ENCODE measurements at places on chromosomes 4 and X. TPM values are rescaled to one million over a fixed set of nuclear protein-coding genes. Genes with fewer than 3 reads are reported as not detected.

Gene GPRASP3
- 3.7 TPM for total RNA-seq

Gene GAB3
- total RNA-seq: 0.55 TPM

Gene SORCS2
- 5.1 TPM for total RNA-seq

Gene ZNF185
- total RNA-seq: 6.7 TPM

Gene FHIP1A
- 0.17 TPM for total RNA-seq

Gene RIBC1
- 0.94 TPM for total RNA-seq

Gene SHROOM3
- 6.8 TPM for total RNA-seq
